Kidney (tissue), 22 donors: ENCODE measurements at places on chromosomes 11 and 22.

GRCh38 chr11:90639461-90639993 is 416.7 kb upstream of the CHORDC1 start:
- H3K27me3 ChIP-seq = no peaks in the 10 kb centered on the region
- no peak overlapping the region for H3K4me3 ChIP-seq
- H3K36me3 ChIP-seq = no peaks in the 10 kb centered on the region
- DNase-seq = peak; percentile 67
- H3K4me1 ChIP-seq = no peaks in the 10 kb centered on the region
- H3K27ac ChIP-seq = no peak overlapping the region

GRCh38 chr11:5118893-5119292 is 19.3 kb downstream of the OR52A5 start:
- no peaks in the 10 kb centered on the region for H3K27me3 ChIP-seq
- H3K27ac ChIP-seq = no peak overlapping the region
- no peak overlapping the region for H3K4me3 ChIP-seq
- H3K4me1 ChIP-seq = no peaks in the 10 kb centered on the region

- no peak overlapping the region for H3K4me3 ChIP-seq
- H3K36me3 ChIP-seq = no peaks in the 10 kb centered on the region
- H3K27me3 ChIP-seq = no peaks in the 10 kb centered on the region
- DNase-seq = no peak
- no peaks in the 10 kb centered on the region for H3K4me1 ChIP-seq
Observed at GRCh38 chr22:22168941-22169867, 75.4 kb upstream of the VPREB1 start.

GRCh38 chr11:72836111-72836510 is 21.9 kb downstream of the ATG16L2 start:
- no peaks in the 10 kb centered on the region for H3K27me3 ChIP-seq
- H3K36me3 ChIP-seq = no peaks in the 10 kb centered on the region
- peaks cover 17% of the 10 kb centered on the region for H3K4me1 ChIP-seq
- no peak overlapping the region for H3K4me3 ChIP-seq
- peak overlapping the region; percentile 18 for H3K27ac ChIP-seq
- DNase-seq = no peak
